ENCODE measurements at places on chromosomes 5 and 9.

DNA sequence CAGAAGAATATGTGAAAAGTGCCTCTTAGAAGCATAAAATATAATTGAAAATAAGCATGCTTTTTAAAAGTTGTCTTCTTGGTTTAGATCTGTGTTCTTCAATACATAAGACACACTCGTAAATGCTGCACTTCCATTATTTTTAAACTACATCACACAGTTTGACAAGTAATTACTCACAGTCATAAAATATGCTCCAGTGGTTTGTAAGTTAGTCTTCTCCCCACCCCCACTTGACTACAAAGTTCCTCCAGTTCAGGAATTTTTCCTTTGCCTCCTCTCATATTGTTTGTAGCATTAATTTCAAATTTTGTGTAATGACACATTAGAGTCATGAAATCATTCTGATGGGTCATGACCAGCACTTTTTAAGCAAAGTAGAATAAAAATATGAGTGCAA lies 60.3 kb upstream of the PTGER4 start:
- H3K4me1 ChIP-seq = peaks cover 30% of the 10 kb centered on the region
- DNase-seq = no peak
- H3K4me3 ChIP-seq = no peak overlapping the region
- no peaks in the 10 kb centered on the region for H3K27me3 ChIP-seq
- H3K36me3 ChIP-seq = no peaks in the 10 kb centered on the region
- H3K27ac ChIP-seq = no peak overlapping the region

- H3K4me1 ChIP-seq = no peaks in the 10 kb centered on the region
- peaks cover 3% of the 10 kb centered on the region for H3K27me3 ChIP-seq
- no peaks in the 10 kb centered on the region for H3K36me3 ChIP-seq
- H3K27ac ChIP-seq = no peak overlapping the region
Observed at GRCh38 chr9:98660541-98660940, 48.2 kb downstream of the GABBR2 start.

- no peaks in the 10 kb centered on the region for H3K4me1 ChIP-seq
- H3K36me3 ChIP-seq = peaks cover 11% of the 10 kb centered on the region
- H3K27me3 ChIP-seq = no peaks in the 10 kb centered on the region
- no peak overlapping the region for H3K4me3 ChIP-seq
- no peak overlapping the region for H3K27ac ChIP-seq
Observed at GRCh38 chr5:175920231-175920811, 47.8 kb downstream of the THOC3 start.

DNA sequence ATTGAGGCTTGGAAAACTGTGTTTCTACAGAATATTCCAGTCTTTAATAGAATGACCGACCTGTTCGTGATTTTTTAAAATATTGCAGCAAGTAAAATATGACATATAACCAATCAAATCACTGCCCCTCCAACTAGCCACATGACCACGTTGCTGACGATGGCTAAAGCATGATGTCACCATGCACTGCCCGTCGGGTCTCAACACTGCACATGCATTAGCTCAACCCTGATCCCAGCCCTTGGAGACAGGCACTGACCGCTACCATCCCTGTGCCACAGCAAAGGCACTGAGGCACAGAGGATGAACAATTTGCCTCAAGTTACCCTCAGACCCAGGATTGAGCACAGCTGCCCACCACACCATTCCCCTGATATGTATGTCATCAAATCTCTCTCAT lies 13.5 kb downstream of the DDX31 start:
- no peak for DNase-seq
- H3K27ac ChIP-seq = no peak overlapping the region
- H3K4me3 ChIP-seq = no peak overlapping the region

GRCh38 chr9:100394032-100394695 lies 32.8 kb upstream of the MSANTD3 start:
- H3K36me3 ChIP-seq = no peaks in the 10 kb centered on the region
- no peak overlapping the region for H3K4me3 ChIP-seq
- no peak for DNase-seq

- H3K27ac ChIP-seq = no peak overlapping the region
- no peaks in the 10 kb centered on the region for H3K27me3 ChIP-seq
- H3K4me1 ChIP-seq = no peaks in the 10 kb centered on the region
Observed at GRCh38 chr9:84218322-84218721, 122.2 kb downstream of the SLC28A3 start.

- no peak for DNase-seq
- no peaks in the 10 kb centered on the region for H3K27me3 ChIP-seq
- no peak overlapping the region for H3K4me3 ChIP-seq
- H3K36me3 ChIP-seq = no peaks in the 10 kb centered on the region
- H3K4me1 ChIP-seq = no peaks in the 10 kb centered on the region
- no peak overlapping the region for H3K27ac ChIP-seq
Observed at GRCh38 chr5:167248257-167248656, 1043.2 kb upstream of the WWC1 start.

- DNase-seq = no peak
- H3K27ac ChIP-seq = no peak overlapping the region
- H3K27me3 ChIP-seq = peaks cover 7% of the 10 kb centered on the region
- H3K4me1 ChIP-seq = no peaks in the 10 kb centered on the region
- no peaks in the 10 kb centered on the region for H3K36me3 ChIP-seq
Observed at GRCh38 chr5:96293966-96294883, 138.8 kb downstream of the PCSK1 start.

GRCh38 chr5:1156033-1156753 lies 44.3 kb upstream of the SLC12A7 start:
- no peak overlapping the region for H3K4me3 ChIP-seq
- no peaks in the 10 kb centered on the region for H3K36me3 ChIP-seq
- H3K27ac ChIP-seq = no peak overlapping the region
- no peak for DNase-seq
- H3K27me3 ChIP-seq = peaks cover 14% of the 10 kb centered on the region

DNA sequence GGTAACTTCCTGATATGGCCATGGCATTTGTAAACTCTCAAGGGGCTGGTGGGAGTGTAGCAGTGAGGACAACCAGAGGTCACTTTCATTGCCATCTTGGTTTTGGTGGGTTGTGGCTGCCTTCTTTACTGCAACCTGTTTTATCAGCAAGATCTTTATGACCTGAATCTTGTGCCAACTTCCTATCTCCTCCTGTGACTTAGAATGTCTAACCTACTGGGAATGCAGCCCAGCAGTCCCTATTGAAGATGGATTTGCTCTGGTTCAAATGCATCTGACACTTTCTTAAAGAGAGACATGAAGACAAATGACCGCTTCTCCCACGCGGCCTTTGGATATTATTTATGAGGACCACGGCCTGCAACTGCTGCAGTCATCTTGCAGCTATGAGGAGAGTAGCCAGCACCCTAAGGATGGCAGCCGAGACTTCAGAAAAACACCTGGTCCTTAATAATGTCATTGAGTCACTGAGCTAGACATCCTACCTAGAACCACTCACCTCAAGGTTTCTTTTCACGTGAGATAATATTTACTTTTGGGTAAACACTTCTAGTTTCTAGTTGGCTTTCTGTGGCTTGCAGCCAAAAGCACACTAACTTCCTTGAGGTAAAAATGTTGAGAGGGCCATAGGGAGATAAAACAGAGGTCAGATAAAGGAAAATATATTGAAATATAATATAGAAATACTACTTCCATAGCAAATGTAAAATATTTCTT lies 28.2 kb downstream of the CETN3 start:
- H3K36me3 ChIP-seq = no peaks in the 10 kb centered on the region
- no peaks in the 10 kb centered on the region for H3K4me1 ChIP-seq
- DNase-seq = no peak
- no peak overlapping the region for H3K4me3 ChIP-seq

GRCh38 chr9:69583645-69584234 lies 88.4 kb downstream of the APBA1 start:
- no peaks in the 10 kb centered on the region for H3K27me3 ChIP-seq
- H3K27ac ChIP-seq = no peak overlapping the region

DNA sequence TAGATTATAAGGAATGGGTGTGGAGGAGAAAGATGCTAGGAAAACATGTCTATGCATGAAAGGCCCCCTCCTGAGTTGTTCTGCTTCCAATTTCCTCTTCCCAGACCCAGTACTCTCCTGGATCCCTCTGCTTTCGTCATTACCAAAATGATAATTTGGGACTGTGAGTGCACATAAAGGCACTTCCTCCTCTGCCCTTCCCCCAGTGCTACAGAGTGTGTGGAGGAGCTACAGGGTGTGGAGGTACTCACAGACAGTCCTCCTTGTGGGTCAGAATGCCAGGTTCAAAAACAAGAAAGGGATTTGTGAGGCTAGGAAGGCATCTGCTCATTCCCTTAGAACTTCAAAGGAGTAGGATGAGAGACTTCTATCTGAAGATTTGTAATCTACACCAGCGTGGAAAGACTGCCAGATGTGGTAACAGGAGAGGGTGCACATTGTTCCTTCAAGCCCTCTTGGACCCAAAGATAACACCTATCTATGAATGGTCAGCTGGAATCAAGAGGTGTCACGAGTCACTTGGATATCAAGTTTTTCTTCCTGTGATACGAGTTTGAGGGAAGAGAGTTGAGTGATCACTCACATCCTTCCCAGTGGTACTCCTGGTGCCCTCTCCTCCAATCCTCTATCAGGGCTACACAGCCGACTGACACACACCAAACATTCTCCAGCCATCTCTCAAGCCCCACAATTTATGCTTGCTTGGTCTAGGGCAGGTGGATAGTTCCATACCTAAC lies 201.1 kb downstream of the EPB41L4A start:
- H3K27ac ChIP-seq = no peak overlapping the region
- no peaks in the 10 kb centered on the region for H3K4me1 ChIP-seq
- no peaks in the 10 kb centered on the region for H3K36me3 ChIP-seq
- H3K4me3 ChIP-seq = no peak overlapping the region
- DNase-seq = no peak

- no peaks in the 10 kb centered on the region for H3K36me3 ChIP-seq
- peak overlapping the region; percentile 39 for H3K27ac ChIP-seq
- H3K4me1 ChIP-seq = peaks cover 25% of the 10 kb centered on the region
- H3K27me3 ChIP-seq = no peaks in the 10 kb centered on the region
- peak overlapping the region; percentile 1 for H3K4me3 ChIP-seq
Observed at GRCh38 chr5:55541056-55541635, 6.4 kb upstream of the PLPP1 start.

DNA sequence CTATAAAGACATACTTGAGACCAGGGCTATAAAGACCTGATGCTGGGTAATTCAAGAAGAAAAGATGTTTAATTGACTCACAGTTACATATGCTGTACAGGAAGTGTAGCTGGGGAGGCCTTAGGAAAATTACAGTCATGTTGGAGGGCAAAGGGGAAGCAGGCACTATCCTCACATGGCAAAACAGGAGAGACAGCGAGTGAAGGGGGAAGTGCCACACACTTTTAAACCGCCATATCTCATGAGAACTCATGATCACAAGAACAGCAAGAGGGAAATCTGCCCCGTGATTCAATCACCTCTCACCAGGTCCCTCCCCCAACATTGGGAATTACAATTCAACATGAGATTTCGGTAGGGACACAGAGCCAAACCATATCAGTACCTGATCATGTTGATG lies 89.9 kb upstream of the ADAMTSL1 start:
- DNase-seq = no peak
- no peaks in the 10 kb centered on the region for H3K36me3 ChIP-seq
- no peaks in the 10 kb centered on the region for H3K4me1 ChIP-seq

DNA sequence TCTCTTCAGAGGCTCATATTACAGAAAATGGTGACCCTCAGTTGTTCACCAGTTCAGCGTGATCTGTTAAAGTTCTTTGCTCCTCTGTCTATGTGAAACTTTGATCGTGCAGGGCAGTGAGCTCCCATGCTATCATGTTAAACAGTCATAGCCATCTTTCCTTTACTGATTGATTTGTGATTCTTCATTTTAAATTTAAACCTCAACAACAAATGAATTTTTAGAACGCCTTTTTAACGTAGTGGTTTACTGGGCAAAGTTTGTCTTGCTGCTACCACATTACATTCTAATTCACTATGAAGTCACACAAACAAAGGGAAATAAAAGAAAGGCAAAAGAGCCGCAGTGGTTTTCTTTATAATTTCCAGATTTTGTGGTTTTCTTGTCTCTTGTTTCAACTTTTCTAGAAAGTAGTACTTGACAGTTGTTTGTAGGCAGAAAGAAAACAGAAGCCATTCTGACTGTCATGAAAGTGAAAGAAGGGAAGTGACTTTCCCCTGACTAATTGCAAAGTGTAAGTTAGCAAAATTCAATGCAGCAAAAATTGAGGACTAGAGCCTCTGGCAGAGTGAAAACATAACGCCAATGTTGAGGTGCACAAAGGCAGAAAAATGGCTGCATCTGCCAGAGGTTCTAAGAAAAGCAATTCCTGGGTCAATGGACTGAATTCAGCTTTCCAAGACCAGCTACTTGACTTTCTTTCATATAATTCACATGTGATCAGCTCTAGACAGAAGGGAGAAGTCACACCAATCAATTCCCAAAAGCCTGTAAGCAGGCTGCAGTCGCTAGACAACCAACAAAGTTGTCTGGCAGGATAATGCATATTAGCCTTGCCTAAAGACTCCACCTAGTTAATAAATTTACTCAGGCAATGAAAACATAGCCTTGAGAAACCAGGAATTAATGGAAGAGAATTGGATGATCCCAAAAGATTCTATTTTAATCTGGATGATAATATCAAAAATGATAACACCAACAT lies 7.1 kb upstream of the IFNA6 start:
- H3K36me3 ChIP-seq = no peaks in the 10 kb centered on the region
- DNase-seq = peak; percentile 24
- peaks cover 14% of the 10 kb centered on the region for H3K27me3 ChIP-seq
- no peak overlapping the region for H3K27ac ChIP-seq
- H3K4me1 ChIP-seq = peaks cover 11% of the 10 kb centered on the region
- H3K4me3 ChIP-seq = peak overlapping the region; percentile 73

DNA sequence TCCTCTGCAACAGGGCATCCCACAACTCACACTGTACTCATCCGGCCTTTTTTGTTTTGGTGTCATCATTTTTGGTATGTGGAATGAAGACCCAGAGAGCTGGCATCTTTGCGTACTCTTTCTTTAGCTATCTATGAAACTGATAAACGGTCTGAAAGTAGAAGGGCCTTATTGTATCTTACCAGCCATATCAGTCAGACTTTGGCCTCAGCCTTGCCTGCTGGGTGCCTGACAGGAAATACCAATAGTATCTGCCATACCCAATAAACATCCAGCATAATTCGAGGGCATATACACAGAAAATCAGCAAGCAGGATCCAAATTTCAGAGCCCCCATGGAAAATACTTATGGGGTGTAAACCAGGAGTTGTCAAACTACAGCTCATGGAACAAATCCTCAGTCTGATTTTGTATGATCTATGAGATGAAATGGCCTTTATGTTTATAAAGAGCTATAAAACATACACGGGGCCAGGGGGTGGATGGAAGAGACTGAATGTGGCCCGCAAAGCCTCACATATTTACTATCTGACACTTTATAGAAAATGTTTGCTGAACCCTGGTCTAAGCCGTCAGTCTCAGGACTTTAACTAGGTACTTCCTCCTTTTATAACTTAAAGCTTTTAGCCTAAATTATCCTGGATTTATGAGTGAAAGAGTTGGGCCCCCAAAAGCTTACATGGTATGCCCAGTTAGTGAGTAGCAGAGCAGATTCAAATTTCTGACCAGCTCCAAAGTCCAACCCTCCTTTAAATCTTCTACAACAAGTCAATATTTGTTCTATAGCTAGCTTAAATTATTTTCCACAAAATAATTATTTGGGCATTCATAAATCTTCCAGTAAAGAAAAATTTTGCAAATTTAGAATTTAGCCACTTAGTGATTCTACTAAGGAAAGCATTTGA lies 308.0 kb upstream of the PUM3 start:
- no peaks in the 10 kb centered on the region for H3K36me3 ChIP-seq
- H3K27ac ChIP-seq = no peak overlapping the region
- no peaks in the 10 kb centered on the region for H3K27me3 ChIP-seq
- H3K4me3 ChIP-seq = no peak overlapping the region

Data from CD4-positive, CD25-positive, alpha-beta regulatory T cell (primary cell).